SW480 (cell line): ENCODE measurements at places on chromosomes 5 and 9.

- DNase-seq = no peak
These were observed 478.4 kb downstream of the KDM4C start for GRCh38 chr9:7236186-7236585.

- no peak for DNase-seq
These were observed 1716.4 kb downstream of the EFNA5 start for GRCh38 chr5:105954341-105954740.

DNA sequence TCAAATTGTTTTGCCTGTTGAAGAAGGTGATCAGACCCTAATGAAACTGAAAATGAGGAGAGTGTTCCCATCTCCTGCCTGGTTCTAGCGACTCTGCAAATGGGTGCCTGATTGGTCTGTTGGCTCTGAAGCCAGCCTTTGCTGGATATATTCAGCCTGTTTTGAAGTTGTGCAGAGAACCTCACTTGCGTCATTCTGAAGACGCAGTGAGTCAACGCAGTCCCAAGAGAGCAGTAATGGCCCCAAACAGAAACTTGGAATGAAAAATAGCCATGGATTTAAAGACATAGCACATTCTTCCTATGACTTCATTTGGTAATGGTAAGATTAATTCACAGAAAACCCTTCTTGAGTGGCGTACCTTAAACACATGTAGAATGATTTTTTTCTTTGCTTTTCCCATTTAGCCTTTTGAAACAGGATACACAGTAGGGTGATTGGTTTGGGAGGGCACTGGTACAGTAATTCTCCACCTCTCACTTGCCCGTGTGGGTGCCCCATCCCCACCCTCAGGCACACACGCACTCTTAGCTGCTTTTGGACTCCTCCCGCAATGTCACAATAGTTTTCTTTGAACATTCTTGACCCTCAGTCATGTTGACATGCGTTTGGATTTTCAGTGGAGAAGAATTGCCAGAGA lies 54.1 kb upstream of the ABL1 start:
- DNase-seq = no peak

DNA sequence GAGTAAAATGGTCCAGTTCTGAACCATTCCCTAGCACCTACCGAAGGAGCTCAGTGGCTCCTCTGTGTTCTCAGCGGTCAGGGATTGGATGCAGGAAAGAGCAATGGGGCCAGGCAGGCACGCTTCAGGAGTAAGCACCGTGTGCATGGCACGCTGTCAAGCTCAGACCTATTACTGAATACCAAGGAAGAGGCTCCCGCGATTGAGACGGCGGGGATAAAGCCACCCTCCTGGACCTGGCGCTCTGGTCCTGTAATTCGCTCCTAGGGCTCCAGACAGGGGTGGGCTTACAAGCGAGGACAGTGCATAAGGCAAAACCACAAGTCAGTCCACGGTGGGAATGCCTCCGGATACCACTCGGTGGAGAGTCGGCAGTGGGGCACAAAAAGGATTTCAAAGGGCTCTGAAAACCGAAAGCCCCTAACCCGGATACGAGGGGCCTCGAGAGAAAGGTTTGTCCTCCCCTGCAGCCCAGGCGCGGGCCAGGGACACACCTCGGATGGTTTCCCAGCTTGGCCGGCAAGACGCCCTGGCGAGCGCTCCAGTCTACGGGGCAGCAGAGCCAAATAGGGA lies 988 bp downstream of the OXCT1 start:
- no peak for DNase-seq

DNA sequence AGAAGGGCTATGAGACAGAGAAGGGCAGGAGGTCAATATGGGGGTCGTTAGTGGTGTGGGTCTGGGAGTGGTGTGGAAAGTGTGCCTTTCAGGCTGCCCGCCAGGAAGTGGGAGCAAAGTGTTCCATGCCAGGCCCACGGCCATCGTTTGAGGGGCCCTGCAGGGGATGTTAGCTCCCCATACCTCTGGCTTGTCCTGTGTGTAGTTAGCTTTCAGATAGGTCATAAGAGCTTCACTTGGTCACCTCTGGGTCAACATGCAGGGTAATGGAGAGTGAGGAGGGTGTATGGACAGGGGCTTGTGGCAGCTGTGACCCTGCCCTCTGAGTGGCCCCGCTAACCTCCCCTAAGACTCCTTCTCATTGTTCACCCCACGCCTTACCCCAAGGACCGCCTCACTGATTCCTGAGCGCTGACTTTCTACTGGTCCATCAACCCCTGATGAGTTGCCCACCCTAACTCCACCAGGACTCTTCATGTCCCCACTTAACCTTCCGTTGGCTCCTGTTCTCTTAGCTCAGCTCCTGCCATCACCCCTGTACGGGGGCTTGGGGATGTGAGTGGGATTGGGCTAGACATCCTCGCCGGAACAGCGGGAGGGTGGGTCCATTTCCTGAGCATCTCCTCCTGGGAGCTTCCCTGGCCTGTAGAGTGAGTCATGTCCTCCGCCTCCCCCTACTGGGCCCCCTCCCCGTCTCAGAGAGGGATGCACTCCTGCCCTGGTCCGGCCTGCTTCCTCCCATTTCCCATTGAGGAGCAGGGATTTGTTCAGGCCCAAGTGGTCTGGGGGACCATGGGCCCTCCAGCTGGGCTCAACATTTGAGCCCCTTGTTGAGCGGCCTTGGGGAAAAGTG lies 125.7 kb downstream of the FGF18 start:
- no peak for DNase-seq

DNA sequence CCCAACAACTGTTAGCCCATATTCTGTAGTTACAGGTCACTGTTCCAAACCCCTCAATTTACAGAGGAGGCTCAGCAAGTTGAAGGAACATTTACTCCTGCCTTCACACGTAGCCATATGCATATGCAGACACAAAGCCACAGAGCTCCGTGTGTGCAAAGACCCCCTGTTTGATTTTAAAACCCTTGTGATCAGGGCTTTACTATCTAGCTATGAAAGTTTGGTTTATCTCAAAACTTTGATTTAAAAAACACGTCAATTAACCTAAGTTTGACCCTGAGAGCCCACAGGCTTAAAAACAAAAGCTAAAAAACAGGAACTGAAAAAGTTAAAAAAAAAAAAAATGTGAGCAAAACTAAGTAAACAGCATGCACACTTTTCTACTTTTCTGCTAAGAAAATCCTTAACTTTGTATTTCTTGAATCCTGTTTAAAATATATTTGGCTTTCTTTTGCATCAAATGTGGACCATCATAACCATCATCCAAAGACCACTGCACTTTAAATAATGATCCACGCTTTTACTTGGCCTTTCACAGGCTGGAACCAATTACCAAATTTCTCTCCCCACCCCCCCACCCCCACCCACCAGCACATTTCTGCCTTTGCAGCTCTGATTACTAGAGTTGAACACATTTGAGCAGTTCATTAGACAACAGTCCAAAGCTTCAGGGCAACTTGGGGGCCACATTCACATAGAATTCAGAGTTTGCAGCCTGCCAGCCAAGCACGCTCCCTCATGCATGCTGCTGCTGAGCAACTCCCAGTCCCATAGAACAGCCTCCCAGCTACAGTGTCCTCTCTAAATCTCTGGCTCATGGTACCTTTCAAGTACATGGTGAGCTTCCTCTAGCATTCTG lies 128.8 kb upstream of the MAP3K1 start:
- no peak for DNase-seq

DNA sequence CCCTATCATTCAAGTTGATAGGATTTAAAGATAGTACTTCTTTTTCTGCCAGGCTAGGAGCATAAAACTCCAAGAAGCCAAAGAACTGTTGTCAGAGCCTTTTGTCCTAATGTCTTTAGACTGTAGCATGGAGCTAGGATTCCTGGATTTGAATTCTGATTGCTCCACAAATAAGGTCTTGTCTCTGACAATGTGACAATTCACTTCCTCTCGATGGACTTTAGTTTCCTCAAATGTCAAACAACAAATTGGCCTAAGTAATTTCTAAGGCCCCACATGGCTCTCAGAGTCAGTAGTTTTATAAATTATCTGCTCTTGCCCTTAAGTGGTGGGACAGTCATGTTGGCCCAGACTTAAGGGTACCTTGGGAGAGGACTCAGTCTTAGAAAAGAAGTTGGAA lies 36.7 kb downstream of the RFK start:
- DNase-seq = no peak
